EL (cell line): ENCODE measurements at places on chromosomes 2 and 18.

GRCh38 chr2:224565452-224566035 lies 19.6 kb downstream of the CUL3 start:
- DNase-seq = peak; percentile 36

DNA sequence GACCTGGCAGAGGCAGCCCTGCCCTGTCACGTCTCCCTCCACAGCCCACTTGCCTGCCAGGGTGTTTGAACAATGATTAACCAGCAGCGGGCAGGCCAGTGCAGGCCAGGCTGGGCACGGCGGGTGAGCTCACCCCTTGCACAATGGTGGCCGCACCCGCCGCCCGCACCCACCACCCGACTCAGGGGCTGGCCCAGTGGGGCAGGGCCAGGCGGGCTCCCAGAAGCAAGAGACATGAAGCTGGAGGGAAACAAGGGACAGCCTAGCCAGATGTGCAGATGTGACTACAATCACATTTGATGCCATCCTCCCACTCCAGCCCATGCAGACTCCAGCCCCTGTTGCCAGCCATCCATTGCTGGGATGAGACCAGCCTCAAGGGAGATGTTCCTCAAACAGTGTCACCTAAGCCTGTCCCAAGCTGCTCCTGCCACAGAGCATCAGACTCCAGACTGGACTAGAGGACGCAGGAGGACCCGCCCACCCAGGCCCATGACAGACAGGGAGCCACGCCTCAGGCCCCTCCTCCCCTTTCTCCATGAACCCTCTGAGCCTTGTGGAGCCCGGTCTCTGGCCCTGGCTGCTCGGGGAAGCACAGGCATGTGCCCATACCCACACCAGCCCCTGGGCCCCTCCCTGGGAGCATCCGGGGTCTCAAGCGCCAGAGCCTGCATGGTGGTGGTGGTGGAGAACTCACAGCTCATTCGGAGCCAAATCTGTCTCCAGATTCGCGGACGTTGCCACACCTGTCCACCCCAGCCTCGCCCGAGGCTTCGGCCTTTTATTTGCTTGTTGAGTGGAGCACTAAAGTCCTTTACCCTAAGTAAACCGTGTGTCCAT lies 45.0 kb downstream of the SDC1 start:
- no peak for DNase-seq

GRCh38 chr18:34320267-34320666 lies 95.6 kb upstream of the NOL4 start:
- DNase-seq = no peak

DNA sequence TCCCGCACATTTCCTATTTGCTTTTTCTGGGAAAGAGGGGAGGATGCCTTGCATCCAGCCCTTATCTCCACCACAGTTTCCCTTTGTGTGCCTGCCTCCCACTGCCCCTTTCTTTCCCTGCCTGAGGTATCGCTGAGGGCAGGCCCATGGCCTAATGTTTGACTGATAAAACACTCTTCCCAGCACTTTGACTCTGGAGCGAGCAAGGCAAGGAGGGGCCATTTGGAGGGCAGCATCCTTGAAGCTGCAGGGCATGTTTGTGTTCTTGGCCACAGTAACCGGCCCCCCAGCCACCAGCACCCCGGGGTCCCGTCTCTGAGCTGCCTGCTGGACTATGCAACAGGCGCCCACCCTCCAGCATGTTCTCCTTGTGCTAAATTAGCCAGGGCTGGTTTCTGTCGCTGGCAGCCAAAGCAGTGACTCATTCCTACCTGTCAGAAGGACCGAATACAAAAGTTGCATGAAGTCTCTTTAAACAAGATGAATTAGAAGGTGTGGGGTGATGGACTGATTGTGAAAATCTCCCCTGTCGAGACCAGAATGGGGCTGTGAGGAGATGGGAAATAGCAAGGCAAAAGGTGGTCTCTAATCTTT lies 50.7 kb downstream of the BCL2L11 start:
- no peak for DNase-seq

- DNase-seq = no peak
These were observed 735.4 kb upstream of the FANCL start for GRCh38 chr2:58976375-58977071.

DNA sequence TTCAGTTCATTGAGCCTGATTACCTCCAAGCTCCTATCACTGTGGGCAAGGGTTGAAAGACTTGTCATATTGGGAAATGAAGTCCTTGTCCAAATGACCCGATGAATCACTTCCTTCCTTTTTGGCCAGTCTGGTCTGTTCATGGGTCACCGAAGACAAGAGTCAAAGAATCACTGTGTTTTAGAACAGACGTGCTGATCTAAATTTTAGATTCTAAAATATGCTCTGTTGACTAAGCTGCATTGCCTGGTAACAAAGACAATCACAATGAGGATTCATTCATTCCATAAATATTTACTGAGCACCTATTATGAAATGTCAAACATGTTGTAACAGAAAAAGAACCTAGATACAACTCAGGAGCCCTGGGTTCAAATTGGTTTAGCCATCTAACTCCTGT lies 99.4 kb upstream of the RND3 start:
- DNase-seq = peak; percentile 83

GRCh38 chr2:23286031-23286757 lies 98.8 kb upstream of the KLHL29 start:
- no peak for DNase-seq

DNA sequence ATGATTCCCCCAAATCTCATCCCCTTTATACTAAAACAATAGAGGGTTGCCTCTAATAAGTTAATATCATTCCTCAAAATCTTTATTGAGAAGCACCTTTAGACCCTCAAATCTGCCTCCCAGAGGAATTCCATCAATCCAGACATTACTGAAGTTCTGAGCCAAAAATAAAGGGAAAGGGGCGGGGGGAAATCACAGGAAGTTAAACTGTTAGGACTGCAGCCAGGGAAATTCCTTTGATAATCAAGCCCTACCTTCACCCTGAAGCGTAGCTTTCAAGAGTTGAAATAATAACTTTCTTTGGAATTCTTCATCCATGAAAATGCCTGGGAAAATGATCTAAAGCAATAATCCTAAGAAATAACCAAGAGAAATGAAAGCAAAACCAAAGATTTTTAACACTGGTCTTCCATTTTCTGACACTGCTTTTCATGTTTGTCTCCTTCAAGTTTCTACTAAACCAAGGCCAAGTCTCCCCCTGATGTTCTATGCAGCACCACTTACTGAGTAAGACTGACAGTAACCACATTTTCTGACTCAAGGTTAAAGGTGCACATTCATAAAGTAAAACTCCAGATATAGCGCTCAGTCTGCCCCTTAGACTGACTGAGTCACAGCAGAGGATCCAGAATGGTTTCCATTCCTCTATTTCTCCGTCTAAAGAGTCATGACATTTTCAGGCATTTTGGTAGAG lies 78.2 kb downstream of the TCF4 start:
- peak; percentile 90 for DNase-seq

DNA sequence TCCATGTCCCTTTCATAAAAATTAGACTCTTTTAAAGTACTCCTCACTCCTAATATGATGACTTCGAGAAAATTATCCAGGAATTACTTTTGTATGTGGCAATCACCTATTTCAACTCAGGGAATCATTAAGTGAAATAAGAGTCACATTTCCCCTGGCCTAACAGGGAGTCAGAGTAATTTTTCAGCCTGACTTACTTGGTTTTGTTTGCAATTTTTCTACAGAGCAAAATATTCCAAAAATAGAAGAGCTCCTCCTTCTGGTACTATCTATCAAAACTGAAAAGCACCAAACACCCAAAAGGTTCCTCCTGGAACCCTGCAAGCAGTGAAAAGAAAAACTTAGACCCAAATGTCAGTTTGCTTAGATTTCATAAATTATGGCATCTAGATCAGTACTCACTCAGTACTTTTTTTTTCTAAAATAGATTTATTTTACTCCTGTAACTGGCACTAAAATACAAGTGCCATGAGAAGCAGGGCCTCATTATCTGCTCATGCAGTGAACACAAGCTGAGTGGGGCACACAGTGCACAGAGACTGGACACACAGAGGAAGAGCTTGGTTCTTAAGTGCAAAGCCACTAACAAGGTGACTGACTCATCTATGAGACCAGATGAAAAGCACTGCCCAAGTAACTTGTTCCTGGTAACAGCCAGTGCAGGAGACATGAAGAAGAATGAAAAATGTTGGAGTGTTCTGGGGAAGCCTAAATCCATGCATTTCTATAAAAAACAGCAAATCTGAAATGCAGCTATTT lies 28.7 kb downstream of the ACAA2 start:
- no peak for DNase-seq

DNA sequence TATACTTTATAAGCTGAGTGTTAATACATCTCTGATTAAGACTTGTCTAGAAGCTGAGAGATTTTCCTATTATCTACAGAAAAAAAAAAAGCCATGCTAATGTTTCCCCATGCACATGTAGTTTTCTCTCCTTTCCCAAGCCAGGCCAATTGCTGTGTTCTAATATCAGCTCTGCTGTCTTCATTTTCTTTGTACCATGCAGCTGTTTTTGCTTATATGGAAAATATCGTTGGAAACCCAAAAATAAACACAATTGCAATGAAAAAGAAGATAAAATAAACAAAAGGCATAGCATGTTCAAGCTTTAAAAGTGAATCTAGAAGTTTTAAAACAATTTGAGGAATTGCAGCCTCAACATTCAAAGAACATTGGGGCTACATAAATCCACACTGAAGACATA lies 817.4 kb upstream of the ACVR2A start:
- DNase-seq = no peak

DNA sequence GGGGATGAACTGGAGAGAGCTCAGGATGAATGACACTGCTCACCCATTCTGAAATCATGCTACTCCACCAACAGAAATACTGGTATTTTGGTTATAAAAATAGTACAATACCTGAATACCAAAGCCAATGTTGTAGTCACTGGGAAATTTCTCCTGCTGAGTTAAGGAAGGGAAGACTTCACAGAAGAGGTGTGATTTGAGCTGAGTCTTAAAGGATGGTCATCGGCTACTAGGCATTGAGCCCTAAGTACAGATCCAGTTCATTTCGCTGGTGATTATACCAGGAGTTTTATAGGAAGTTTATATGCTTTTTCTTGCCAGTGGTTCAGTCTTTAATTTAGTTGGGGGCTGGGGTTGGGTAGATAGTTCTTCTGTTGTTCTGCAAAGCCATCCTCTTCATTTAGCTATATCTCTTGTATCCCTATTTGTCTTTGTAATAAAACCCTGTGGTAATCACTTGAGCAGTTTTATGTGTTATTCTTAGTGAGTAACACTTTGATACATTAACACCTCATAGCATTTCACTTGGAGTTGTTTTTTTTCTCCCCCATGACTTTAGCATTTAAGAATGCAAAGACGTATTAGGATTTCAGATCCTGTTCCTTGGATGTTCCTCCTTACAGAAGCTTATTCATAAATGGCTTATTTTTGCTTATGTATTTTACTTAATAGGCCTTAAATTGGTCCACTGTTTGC lies 239.9 kb upstream of the FOSL2 start:
- DNase-seq = peak; percentile 66

- DNase-seq = no peak
These were observed 96.3 kb downstream of the SH3RF3 start for GRCh38 chr2:109225170-109225782.

DNA sequence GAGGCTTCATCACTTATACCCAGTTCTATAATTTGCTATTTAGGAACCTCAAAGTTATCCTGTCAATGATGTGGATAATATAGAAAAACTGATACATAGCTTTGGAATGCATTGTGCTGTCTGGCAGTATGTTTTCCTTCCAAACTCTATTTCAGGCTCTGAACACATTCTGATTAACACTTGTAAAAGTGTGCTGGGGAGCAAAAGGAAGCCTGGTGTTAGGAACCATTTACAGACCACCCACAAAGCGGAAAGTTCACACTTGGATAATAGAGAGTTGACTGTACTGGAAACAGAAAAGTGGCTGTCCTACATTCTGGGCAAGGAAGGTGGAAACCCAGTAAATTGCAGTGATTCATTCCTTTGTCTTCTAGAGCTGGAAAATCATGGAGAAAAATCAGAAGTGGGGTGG lies 114.5 kb upstream of the ZFP36L2 start:
- DNase-seq = peak; percentile 72

DNA sequence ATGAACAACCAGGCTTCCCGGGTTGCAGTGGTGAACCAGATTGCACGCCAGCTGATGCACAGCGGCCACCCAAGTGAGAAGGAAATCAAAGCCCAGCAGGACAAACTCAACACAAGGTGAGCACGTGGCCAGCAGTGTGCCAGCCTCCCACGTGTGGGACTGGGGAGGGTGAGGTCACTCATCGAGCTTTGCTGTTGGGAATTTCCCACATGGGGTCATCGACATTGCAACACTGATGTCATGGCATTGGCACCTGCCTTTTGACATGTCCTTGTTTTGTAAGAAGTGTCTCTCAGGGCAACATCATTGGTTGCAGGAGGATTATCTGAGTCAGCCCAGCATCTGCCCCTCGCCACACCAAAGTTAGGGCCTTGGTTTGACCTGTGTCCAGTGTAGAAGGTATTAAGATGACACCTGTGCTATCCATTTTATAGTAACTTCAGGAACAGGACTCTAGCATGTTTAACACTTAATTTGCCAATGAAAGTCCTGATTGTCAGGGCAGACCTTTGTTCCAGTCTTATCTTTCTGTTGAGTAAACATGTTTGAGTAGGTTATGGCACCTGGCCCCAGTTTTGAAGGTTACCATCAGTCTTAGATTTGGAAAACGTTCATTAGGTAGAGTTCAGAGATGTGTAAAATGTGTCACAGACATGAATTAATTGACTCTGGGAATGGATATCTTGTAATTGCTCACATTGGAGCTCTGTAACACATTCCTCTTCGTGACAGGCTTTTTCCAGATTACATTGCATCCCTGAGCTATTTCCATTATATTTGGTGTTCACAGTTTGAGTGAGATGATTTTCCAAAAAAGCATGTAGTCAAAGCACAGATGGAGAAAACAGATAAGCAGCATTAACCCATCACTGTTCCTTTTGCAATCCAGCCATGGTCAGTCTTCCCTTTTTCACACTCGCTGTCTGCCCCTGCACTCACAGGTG lies 93.3 kb upstream of the EML6 start:
- peak; percentile 83 for DNase-seq

DNA sequence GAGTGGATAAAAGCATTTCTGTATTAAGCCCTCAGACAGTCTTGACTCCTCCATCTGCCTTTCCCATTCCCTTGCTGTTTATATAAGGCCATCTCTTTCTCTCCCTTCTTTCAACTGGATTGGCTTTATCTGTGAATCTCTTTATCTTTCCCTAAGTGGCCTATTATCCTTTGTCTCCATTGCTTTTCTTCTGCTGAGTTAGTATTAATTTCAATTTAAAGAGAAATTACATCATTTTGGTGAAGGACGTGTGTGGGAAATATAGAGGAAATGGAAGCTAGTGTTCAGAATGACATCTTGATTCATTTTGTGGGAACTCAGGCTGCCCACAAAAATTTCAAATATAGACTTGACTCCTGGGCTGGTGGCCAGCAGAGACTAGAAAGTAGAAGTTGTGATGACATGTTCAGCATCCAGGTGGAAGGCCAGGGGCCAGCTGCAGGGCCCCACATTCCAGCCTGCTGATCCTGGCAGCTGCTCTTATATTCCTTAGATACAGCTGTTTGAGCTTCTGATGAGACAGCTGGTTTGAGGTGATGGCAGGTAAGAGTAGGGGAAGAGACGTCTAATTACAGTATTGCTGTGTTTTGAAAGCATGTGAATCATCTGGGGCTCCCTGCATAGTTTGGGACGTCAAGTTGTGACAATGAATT lies 52.3 kb downstream of the DIS3L2 start:
- DNase-seq = peak; percentile 95
